ENCODE measurements at places on chromosomes 3 and 15.

DNA sequence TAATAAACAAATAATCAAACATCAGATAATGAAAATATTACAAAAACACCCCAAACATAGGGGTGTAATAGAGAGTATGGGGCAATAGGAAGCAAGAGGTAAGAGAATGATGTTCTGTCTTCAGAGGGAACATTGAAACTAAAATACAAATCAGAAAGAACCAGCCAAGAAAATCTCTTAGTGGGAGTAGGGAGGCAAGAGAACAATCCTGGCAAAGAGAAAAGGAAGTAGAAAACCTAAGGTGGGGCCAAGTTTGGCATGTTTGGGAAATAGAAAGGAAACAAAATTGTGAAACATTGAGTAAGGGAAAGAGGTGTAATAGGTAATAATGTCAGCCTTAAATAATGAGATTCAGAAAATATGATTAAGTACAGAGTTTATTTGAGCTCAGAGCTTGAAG is 467.1 kb downstream of the RBMS3 start:
- DNase-seq = no peak

DNA sequence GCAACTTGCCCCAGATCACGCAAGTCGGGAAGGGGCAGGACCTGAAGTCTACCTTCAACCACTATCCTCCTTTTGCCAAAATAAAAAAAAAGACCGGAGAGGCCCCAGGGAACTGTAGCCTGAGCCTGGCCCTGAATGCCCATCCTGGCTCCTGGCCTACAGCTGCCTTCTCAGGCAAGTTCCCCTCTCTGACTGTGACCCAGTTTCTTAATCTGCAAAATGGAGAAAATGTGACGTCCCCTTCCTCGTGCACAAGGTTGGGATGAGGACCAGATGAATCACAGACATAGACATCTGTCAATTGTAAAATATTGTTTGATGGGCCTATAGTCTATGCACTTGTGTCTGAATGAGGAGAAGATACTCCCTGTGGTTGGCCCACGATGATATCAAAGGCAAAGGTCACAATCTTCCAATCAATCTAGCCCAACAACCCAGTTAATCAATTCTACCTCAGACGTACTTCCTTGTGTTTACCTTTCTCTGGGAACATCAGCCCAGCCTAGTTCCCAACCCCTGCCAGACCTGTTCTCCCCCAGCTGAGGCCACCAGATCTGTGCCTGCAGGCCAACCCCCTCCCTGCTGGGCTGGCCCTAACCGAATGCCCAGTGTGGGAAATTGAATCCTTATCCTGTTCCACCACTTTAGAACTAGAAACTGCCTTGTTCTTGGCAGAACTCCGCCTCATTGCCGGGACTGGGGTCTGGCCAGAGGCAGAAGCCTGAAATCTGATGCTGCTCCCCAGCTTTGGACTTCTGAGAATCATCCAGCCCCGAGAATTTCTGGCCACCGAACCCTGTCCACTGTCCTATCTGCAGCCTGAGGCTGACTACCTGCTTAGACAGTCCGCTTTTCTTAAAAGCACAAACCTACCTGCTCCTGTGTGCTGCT is 101.8 kb upstream of the LIPC start:
- no peak for DNase-seq

- DNase-seq = no peak
These were observed 385.3 kb downstream of the NTRK3 start for GRCh38 chr15:87871258-87871681.

GRCh38 chr15:82081914-82082762 is 36.3 kb upstream of the MEX3B start:
- DNase-seq = peak; percentile 69

DNA sequence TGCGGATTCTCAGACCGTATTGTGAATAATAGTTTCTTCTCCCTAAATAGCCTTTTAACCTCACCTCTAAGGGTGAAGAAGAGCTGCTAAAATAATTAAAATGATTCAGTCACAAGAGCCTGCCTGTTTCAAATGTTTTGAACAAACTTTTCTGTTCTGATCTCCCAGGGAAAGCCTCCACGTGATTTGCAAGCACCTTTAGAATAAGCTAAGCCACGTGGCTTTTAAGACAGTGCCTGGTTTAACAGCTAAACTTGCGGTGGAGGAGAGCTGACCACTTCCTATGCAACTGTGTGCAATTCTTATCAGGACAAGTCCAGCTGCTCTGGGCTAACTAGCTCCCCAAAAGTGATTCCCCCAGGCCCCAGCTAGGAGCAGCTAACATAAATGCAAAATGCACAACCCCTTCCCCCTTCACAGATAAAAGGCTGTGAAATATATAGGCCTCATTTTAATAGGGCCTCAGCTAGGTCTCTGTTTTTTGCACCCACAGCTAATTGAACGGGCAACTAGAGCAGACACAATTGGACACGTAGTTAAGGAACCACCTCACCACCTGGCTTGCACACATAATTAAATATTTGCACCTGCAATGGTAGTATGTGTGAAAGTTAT is 401.2 kb upstream of the NR2F2 start:
- DNase-seq = peak; percentile 26

DNA sequence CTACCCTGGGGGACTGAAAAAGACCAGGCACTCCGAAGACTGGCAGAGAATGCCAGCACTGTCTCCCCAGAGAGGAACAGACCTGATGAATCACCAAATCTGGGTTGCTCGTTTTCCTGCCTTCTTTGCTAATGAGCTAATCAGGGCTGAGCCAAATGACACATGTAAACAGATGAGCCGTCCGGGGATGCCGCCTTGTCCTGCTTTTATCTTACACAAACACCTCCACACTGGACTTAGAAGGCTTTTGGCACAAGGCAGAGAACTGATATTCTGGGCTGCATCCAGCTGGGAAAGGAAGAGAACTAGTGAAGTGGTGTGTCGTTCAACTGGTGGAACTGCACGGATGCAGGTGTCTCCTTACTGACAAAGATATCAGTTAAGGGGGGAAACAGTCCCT is 88.1 kb downstream of the MECOM start:
- peak; percentile 81 for DNase-seq

DNA sequence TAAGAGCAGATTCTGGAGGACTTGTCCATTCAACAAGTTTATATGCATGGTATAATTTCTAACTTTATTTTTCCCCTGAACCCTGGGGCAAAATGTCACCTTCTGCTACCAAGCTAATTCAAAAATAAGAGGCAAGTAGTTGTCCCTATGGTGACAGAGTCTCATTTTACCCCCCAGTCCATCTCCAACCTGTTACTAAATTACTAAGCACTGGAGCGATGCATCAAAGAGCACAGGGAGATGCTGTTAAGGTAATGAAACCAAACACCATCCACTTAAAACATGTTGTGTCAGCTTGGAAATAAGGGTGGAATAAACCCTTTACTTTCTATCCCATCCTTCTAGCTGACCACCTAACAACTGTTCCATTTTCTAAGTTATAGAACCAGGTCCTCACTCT is 417.4 kb upstream of the ATP11B start:
- no peak for DNase-seq

GRCh38 chr15:25680686-25681025 is 182.5 kb downstream of the ATP10A start:
- DNase-seq = no peak

GRCh38 chr3:67375976-67376375 is 278.4 kb downstream of the SUCLG2 start:
- DNase-seq = no peak

DNA sequence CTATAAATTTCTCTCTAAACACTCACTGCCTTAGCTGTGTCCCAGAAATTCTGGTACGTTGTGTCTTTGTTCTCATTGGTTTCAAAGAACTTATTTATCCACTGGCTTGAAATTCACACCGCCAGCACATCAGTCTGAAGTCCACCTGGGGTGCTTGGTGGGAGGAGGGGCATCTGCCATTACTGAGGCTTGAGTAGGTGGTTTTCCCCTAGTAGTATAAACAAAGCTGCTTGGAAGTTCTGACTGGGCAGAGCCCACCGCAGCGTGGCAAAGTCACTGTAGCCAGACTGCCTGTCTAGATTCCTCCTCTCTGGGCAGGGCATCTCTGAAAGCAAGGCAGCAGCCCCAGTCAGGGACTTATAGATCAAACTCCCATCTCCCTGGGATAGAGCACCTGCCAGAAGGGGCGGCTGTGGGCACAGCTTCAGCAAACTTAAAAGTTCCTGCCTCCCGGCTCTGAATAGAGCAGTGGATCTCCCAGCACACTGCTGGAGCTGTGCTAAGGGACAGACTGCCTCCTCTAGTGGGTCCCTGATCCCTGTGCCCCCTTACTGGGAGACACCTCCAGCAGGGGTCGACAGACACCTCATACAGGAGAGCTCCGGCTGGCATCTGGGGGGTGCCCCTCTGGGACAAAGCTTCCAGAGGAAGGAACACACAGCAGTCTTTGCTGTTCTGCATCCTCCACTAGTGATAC is 114.1 kb downstream of the SUCLG2 start:
- no peak for DNase-seq

GRCh38 chr3:27643355-27643754 is 78.8 kb downstream of the EOMES start:
- peak; percentile 46 for DNase-seq

DNA sequence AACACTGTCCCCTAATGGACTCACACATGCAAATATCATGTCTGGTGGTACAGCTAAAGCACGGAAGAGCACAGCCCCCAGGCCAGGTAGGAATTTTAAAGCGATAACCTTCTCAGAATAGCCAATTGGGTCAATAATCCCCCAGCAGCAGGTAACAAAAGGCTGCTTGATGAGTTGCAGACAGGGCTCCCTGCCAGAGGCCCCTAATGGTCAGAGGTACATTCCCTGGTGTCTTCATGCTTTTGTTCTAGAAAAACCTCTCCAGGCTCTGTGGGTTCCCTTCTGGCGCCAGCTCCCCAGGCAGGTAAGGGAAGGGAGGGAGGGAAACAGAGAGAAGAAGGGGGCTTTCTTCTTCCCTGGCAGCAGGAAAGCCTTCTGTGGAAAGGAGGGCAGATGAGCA is 43.4 kb upstream of the PRTG start:
- DNase-seq = no peak

DNA sequence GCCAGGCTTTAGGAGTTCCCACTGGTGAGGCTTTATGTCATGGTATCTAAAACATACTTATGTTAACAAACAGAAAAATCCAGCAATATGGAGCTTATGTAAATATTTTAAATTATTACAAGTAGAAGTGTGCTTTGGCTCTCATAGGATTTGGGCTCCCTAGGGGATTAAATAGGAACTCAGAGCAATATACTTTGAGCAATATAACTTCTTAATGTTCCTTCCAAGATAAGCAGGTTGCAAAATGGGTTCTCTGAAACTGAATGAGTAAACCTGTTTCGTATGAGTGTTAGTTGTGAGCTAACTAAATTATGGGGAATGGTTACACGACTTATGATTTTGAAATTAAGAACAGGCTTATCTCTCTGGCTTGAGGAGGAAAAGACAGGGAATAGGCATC is 366.1 kb upstream of the ZNF385D start:
- no peak for DNase-seq

DNA sequence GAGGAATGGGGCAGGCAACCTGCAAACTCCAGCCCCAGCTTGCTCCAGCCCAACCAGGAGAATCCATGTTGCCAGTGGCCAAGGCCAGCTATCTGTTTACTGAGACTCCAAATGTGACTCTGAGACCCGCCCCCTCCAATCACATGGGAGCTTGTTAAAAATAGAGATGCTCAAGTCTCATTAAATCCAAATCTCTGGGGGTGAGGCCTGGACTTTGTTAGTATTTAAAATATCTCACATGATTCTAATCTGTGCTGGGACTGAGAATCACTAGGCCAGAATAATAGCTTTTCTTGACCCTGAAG is 224.2 kb upstream of the TBL1XR1 start:
- no peak for DNase-seq

- peak; percentile 68 for DNase-seq
These were observed at the start of gene CEMIP for GRCh38 chr15:80778964-80779657. CEMIP (plus strand) TSS chr15:80779370; CDS start chr15:80873880, 94,510 bp downstream.

DNA sequence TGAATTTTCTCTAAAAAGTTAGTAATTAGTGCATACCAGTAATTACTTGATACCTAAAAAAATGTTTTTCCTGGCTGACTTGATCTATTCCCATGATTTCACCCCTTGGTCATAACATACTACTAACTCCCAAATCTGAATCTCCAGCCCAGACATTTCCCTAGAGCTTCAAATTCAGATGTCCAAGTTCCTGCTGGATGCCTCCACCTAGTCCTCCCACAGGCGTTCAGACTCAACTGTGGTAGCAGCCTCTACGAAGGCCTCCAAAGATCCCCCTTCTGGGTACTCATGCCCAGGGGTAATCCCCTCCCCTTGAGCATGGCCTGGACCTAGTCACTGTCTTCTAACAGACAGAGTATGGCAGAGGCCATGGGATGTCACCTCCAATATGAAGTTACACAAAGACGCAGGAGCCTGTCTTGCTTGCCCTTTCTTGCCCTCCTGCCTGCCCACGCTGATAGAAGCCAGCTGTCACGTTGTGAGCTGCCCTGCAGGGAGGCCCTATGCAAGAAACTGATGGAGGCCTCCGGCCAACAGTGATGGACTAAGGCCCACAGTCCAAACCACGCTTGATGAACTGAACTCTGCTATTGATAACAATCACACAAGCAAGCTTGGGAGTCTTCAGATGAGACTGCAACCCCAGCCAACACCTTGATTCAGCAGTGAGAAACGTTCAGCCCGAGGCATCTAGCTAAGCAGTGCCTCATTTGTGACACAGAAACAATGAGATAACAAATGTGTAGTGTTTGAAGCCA is 8.6 kb upstream of the FBN1 start:
- DNase-seq = no peak

- peak; percentile 44 for DNase-seq
These were observed 361.0 kb downstream of the SHQ1 start for GRCh38 chr3:72487078-72487765.

DNA sequence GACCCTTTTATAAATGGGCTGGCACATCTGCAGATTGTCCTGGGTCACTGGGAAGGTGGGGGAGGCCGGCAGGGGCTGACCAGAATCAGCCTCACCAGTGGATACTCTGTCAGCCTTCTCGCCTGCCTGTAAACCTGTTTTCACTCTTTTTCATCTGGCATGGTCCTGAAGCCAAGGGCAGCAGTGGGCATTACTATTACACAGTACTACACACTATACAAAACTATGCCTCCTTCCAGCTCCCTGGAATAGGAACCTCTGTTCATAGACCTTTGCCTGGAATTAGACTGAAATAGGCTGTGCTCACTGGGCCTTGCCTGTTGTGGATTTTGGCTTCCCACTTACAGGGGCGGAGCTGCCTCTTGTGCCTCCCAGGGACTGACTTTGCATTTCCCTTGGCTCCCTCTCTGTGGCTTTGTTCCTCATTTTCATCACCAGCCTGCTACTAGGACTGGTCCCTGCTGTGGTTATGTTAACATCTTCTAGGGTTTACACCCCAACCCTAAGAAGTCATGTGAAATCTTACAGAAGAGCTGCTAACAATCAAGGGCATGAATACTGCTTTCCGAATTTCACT is 120.7 kb downstream of the FNDC3B start:
- no peak for DNase-seq

DNA sequence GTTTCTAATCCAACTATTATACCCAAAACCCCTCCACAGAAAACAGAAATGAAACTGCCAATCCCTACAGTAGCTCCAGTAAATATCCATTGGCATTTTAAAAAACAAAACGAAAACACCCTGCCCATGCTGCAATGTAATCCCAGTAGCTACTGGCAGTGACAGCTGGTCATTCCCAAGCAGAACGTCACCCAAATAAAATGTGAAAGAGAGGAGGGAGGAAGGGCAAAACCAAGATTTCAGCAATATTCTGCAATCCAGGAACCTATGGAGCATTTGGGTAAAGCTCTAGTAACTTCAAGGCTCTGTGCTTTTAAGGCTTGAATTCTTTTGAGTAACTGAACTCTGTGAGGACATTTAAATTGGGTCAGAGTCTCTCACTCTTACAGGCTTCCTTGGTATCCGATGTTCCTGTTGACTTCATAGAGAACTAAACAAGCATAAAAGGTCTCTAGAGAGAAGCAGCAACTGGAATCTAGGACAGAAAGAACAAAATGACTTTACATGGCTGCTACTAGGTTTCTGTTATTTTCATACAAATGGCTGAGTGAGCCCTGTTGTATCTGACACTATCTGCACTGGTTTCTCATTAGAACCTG is 136.2 kb downstream of the TNIK start:
- no peak for DNase-seq
